CD8-positive, alpha-beta memory T cell (primary cell): ENCODE measurements at places on chromosomes 6 and 20. TPM values are rescaled to one million over a fixed set of nuclear protein-coding genes. Genes with fewer than 3 reads are reported as not detected.

GRCh38 chr6:82144852-82145340, 102.6 kb downstream of the IBTK start:
- no peak for DNase-seq

- DNase-seq, result no peak
Observed at GRCh38 chr6:90249034-90249433, 47.6 kb downstream of the BACH2 start.

GRCh38 chr20:2890742-2891141, 17.5 kb downstream of the PTPRA start:
- DNase-seq, result no peak

DNA sequence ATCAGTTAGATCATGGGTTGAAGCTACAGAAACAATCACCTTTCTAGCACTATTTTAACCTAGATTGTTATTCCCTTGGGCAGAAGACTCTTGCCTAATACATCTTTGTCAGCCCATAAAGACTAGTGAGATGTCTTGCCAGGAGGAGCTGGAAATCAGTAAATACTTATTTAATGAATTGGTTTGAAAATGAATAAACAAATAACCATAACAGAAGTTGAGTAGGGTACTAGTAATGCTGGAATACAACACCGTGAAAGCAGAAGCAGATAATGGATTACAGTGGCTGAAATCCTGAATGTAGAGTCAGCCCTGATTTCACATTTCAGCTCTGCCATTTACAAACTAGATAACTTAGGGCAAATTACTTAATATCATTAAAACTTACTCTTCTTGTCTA, 236.1 kb downstream of the PACRG start:
- no peak for DNase-seq

CALHM4 gene
- total RNA-seq, result not detected
